ENCODE measurements at places on chromosomes 7 and 10.

GRCh38 chr7:143372070-143372469, 9.1 kb upstream of the ZYX start:
- no peak for DNase-seq

DNA sequence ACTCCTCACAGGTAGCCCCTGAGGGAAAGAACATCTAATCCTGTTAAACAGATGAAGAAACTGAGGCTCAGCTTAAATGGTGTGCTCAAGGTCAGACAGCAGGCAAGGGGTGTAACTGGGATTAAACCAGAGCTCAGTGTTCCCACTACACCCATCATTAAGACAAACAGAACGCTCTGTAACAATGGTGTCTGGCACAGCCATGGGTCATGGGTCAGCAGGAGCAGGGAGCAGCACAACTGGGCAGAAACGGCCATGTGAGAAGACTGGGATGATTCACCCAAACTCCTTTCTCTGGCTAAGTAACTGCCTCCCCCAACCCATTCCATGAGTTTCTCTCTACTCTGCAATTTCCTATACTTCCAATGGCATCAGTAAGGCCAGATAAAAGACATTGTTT, 85.5 kb upstream of the PDE1C start:
- no peak for DNase-seq

GRCh38 chr7:50711271-50712175, 71.2 kb downstream of the GRB10 start:
- no peak for DNase-seq

- DNase-seq, result no peak
Observed at GRCh38 chr10:26776258-26776657, 78.8 kb downstream of the PDSS1 start.

DNA sequence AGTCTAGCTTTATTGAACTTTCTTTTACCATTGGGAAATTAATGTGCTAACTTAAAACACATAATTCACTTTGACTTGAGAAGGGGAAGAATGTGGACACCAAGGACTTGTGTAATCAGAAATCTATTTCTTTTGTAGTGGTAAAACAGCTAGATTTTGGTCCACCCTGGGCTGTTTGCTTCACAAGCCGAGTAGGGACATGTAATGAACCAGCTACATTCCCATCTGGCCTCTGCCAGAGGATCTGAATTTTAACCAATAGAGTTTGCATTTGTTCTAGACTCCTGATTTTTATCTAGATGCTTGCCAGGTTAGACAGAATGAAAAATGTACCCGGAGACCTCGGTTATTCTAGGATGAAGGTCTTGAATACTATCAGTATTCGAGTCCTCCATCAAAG, 1.9 kb downstream of the CACNB2 start:
- no peak for DNase-seq

- peak; percentile 42 for DNase-seq
Observed at GRCh38 chr10:30645340-30645827, 15.8 kb upstream of the LYZL2 start.

DNA sequence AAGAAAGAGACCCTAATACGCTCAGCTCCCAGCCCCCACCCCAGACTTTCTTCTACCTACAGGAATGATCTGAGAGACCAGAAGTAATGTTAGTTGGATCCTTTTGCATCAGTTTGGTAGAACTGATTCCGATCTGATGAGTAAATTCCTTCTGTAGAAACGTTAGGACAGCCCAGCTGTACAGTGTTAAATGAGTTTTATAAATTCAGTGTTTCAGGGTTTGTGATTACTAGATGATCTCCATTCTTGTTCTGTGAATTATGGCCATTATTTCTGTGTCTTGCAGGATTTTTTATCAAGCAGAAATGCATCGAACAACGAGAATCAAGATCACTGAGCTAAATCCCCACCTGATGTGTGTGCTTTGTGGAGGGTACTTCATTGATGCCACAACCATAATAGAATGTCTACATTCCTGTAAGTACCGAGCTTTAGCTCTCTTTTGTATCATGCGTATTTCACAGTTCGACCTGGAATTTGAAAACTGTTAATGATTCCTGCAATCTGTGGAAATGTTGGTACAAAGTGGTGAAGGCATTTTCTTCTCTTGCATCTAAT, 5.3 kb downstream of the BMI1 start:
- DNase-seq, result no peak

GRCh38 chr7:46746695-46747687, 825.9 kb upstream of the IGFBP3 start:
- DNase-seq, result no peak

- no peak for DNase-seq
Observed at GRCh38 chr10:22010973-22011408, 7.5 kb upstream of the DNAJC1 start.

DNA sequence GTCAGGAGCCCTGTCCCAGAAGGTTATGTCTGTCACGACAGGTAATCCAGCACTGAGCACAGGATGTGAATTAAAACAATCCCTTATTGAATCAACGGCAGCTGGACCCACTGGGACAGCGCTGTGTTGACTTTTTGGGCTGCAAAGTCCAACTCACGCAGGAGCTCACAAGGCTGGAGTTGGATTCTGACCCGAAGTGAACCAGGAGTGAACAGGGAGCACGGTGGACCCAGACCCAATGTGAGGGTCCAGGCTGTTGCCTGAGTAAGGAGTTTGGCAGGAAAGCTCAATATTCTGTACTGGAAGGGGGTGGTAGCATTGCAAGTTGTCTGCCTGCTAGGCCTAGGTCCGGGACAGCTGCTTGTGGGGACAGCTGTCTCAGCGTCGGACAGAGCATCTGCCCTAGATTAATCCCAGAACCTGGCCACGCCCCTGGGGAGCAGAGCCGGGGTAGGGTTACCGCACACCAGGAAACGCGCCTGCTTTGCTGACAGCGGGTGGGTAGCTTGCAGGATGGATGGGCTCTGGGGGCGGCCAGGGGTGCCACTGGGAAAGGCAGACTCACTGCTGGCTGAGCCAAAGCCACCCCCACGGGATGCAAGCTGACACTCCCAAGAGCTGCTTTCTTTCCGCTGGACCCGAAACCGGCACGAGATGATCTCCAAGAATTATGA, 24.0 kb downstream of the COL26A1 start:
- peak; percentile 63 for DNase-seq
